Activated CD8-positive, alpha-beta memory T cell treated with anti-CD3 and anti-CD28 coated beads, Interleukin-2, amount 50 U/mL, for 4 hours (primary cell): ENCODE measurements at places on chromosomes 6 and 20.

DNA sequence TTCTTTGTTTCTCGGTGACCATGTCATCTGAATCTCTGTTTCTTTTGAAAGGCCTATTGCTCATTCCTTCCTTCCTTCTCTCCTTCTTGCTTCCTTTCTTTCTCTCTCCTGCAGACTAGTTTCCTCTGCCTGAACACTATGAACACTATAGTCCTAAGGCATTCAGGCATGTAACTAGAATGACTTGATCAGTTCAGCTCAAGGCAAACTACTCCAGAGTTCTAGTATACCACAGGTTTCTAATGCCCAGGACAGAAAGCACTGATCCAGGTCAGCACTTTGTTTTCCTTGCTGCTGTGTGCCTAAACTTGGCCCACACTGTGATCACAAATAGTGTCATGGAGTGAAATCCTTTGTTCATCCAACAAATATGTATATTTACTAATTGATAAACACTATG lies 324.1 kb upstream of the GJE1 start:
- no peak for DNase-seq

- DNase-seq, result no peak
Observed at GRCh38 chr20:50675671-50676376, 15.5 kb downstream of the RIPOR3 start.

DNA sequence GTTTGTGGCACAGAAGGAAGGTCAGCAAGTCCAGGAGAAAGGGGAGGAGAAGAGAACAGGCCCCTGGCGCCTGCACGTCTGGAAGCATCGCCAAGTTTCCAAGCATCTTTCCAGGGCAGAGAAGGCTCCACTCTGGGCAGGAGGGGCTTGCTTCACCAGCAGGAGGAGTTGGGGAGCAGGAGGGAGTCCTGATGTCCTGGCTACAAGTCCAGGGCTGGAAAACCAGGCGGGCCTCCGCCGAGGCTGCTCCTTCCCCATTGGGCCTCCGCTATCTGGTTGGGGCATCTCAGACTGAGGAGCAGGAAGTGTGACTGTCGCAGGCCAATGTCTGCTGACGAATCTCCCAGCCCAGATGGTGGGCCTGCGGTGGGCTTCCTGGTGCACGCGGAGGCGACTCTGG lies 421.9 kb downstream of the PREX1 start:
- DNase-seq, result no peak

- no peak for DNase-seq
Observed at GRCh38 chr6:112291161-112291762, 36.9 kb upstream of the LAMA4 start.

DNA sequence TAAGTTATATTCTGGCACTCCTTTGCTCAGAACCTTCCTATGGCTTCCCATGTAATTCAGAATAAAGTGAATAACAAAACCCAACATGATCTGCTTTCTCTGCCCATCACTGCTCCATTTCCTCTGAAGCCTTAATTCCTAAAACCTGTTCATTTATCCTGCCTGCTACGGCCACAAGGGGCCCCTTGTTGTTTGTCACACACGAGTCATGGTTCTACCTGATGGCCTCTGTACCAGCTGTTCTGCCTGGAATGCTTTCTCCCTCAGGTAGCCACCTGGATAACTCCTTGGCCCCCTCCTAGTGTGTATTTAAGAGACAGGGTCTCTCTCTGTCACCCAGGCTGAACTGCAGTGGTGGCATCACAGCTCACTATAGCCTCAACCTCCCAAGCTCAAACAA lies 26.8 kb downstream of the ERGIC3 start:
- DNase-seq, result no peak

GRCh38 chr6:89840538-89840937 lies 10.9 kb downstream of the CASP8AP2 start:
- DNase-seq, result no peak
